ENCODE measurements at places on chromosomes 2 and 18.

DNA sequence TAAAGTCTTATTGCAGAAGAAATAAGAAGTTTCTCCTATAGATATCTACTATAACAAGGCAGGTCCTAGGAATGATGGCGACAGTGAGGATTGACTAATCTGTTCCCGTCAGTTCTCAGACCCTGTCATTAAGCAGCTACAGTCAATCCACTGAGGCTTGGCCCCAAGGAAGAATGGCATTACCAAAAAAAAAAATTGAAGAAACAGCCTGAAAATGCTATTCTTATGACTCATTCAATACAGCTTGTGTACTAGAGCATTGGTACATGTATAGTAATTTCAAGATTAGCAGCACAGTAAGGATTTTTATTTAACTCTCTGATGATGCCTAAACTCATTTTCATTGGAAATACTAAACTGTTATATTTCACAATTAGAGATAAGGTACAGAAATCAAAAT lies 1096.1 kb upstream of the NXPH2 start:
- no peak for DNase-seq

- DNase-seq: no peak
Observed at GRCh38 chr2:1987379-1987778, 243.1 kb upstream of the PXDN start.

GRCh38 chr2:24822049-24822706 lies 29.0 kb downstream of the CENPO start:
- no peak for DNase-seq

- DNase-seq: no peak
Observed at GRCh38 chr2:113209011-113209645, 35.4 kb downstream of the PSD4 start.

GRCh38 chr2:136143603-136144451 lies 25.9 kb upstream of the CXCR4 start:
- peak; percentile 69 for DNase-seq

GRCh38 chr18:40769786-40770185 lies 1185.2 kb upstream of the PIK3C3 start:
- no peak for DNase-seq

DNA sequence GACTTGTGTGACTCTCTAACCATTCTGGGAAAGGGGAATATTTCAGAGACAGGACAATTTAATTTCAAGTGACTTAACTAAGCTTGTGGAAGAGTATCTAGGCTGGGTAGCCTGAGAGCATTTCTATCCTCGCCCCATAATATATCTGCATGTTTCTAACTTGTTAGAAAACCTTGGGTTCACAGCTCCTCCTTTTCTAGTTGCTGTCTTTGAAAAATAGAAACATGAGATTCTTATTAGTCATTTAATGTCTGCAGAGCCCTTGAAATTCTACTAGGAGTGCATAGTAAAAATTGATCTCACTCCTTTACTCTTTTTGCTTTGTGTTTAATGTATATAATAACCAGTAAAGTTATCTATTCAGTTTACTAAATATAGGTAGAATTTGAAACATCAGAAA lies 22.4 kb downstream of the CTLA4 start:
- DNase-seq: no peak

GRCh38 chr18:52140986-52141385 lies 199.0 kb upstream of the DCC start:
- DNase-seq: no peak

DNA sequence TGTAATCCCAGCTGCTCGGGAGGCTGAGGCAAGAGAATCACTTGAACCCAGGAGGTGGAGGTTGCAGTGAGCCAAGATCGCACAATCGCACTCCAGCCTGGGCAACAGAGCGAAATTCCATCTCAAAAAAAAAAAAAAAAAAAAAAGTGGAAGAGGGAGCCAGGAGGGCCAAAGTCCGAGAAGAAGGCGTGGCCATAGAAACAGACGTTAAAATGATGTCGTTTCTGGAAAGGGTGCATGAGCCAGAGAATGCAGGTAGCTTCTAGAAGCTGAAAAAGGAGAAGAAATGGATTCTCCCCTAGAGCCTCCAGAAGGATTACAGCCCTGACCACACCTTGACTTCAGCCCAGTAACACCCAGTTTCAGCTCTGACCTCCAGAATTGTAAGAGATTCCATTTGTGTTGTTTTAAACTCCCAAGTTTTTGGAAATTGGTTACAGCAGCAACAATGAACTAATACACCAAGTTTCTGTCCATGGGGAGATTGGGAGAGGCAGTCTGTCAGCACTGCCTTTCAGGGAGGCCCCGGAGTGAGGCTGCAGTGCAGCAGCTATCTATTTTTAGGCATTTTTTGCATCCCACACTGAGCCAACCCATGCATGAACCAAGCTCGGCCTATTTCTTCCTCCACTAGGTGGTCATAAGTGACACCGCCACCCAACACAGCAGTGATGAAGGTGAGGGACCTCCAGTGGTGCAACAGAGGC lies 14.2 kb upstream of the TRAF3IP1 start:
- no peak for DNase-seq

Measured in hematopoietic multipotent progenitor cell treated with erythropoietin and hydrocortisone succinate and interleukin-3 and kit ligand, for 6 days (in vitro differentiated cells).